EH (cell line): ENCODE measurements at places on chromosomes 16 and 17.

GRCh38 chr17:27354491-27355081 lies 60.7 kb downstream of the WSB1 start:
- no peak for DNase-seq

GRCh38 chr17:72916991-72917390 lies 175.5 kb downstream of the SLC39A11 start:
- peak; percentile 27 for DNase-seq

- DNase-seq, result no peak
Measured at GRCh38 chr17:11121341-11121985, 119.5 kb upstream of the SHISA6 start.

DNA sequence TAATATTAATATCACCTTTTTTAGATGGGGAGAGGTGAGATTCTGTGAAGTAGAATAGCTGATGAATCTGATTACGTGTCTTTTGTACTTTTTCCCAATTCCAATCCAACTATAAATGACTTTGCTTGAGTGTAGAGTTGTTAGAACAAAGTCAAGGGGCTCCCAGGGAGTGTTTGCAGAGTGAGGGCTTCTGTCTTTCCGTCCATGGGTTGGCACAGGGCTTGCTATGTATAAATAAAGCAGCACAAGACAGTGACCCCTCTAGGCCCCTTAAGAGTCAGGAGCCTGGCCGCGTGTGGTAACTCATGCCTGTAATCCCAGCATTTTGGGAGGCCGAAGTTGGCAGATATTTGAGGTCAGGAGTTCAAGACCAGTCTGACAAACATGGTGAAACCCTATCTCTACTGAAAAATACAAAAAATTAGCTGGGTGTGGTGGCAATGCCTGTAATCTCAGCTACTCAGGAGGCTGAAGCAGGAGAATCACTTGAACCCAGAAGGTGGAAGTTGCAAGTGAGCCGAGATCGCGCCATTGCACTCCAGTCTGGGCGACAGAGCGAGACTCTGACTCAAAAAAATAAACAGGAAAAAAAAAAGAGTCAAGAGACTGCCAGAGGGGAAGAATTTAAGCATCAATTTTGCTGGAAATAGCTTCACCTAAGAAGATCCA lies 127.9 kb upstream of the HS3ST3A1 start:
- no peak for DNase-seq

GRCh38 chr17:2337544-2338314 lies 428 bp downstream of the SGSM2 start:
- peak; percentile 64 for DNase-seq

GRCh38 chr17:50686494-50687199 lies 21.1 kb downstream of the ANKRD40 start:
- DNase-seq, result peak; percentile 94

DNA sequence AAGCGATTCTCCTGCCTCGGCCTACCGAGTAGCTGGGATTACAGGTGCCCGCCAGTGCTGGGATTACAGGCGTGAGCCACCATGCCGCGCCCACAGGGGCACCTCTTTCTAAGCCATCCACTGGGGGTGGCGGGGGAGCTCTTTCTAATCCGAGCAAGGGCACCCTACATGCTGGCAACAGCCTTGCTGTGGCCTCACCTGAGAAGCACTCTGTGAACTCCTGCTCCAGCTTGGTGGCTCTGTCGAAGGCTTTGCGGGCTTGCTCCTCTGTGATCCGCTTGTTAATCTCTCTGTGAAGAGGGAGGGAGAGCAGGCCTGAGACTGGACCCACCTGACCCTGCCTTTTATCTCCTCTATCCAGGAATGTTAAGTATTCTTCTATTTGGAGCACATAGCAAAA lies 11.9 kb upstream of the ASGR1 start:
- no peak for DNase-seq

DNA sequence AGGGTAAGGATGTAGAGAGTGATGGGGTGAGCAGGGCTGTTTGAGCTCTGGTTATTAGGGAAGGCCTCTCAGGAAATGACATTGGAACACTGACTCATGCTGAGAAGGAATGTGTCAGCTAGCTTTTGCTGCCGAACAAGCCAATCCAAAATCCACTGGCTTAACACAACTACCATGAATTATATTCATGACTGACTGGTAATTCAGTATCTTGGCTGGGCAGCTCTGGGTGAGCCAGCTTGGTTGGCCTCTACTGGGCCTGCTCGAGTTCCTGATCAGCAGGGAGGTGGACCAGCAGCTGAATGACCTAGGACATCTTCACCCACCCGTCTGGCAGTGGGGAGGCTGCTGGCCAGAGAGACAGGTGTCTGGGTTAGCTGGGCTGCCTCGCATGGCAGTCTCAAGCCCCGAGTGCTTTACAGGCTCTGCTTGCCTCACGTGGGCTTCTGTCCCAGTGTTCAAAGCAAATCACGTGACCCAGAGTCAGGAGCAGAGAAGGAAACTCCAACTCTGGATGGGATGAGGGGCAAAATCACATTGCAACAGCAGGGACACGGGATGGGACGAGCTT lies 209.4 kb downstream of the KATNIP start:
- DNase-seq, result peak; percentile 77

- DNase-seq, result peak; percentile 92
Measured at GRCh38 chr17:80931421-80932265, 60.0 kb upstream of the CHMP6 start.

DNA sequence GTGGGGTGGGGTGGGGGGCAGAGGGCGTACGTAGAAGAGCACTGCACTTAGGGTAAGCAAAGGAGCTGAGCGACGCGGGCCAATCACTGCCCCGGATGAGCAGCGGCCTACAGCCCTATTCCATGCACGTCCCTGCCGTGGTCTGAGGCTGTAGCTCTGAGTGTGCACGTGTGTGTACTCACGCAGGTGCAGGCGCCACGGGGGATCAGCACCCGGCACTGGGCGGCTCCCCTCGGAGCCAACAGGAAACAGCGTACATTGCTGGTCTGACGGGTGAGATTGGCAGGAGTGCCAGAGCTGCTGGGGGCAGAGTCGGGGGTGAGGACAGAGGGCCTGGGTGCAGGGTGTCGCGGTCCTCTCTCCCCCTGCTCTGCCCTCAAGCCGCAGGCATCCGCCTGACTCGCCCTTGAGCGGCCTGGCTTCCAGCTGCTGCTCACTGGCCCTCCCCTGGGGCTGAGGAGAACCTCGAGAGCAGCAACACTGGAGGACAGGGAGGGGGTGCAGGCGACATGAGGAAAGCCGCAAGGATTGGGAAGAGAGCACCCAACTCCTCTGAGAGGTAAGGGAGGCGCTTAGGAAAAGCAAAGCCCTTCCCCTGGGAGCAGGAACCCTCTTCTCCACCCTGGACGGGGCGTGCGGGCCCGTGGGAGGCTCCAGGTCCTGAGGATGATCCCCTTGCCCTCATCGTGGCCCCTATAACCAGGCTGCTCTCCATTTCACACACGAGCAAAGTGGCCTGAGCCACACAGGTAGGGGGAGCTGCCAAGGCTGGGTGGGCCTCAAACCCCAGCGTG lies 57.8 kb downstream of the ENGASE start:
- no peak for DNase-seq

GRCh38 chr16:3945751-3946603 lies 65.5 kb upstream of the CREBBP start:
- peak; percentile 99 for DNase-seq

GRCh38 chr16:81600275-81600674 lies 155.7 kb downstream of the CMIP start:
- peak; percentile 93 for DNase-seq

- DNase-seq, result peak; percentile 30
Measured at GRCh38 chr16:8677481-8677880, 3.1 kb downstream of the ABAT start.

DNA sequence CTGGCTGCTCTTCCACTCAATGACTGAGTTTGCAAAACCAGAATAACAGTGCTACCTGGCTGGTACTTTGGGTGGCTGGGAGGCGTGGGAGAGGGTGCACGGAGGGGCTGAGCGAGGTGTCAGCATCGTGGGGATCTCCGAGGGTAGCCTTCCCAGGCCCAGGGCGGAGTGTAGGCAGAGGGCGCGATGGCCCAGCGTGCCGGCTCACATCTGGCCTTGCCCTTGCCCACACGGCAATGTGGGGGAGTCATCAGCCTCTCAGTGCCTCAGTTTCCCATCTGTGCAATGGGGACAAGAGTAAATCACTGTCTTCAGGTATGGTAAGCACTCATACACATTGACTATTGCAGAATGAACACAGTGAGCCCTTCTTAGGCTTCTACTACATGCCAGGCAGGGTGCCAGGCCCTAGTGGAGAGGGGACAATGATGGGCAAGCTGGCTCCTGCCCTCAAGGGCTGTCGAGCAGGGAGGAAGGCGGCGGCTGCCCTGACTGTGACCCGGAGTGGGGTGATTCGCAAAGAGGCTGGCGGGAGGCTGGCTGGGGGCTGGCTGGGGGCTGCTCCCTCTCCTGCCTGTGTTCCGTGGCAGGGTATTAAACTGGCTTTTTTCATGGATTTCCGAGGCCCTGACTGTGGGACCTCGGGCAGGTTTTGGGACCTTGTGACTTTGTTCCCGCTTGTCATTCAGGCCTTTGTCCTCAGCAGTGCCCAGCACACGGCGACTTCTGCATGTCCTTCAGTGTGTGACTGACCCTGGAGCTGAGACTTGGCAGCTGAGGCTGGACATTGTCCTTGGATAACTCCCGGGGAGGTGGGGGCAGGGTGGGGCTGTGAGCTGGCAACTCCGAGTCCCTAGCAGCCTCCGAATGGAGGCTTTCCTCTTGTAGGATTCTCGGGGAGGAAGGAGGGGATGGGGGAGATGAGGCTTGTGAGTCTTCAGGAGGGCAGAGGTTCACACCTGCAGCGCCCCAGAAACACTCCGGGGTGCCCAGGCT lies 243.1 kb downstream of the SEC14L1 start:
- DNase-seq, result no peak

DNA sequence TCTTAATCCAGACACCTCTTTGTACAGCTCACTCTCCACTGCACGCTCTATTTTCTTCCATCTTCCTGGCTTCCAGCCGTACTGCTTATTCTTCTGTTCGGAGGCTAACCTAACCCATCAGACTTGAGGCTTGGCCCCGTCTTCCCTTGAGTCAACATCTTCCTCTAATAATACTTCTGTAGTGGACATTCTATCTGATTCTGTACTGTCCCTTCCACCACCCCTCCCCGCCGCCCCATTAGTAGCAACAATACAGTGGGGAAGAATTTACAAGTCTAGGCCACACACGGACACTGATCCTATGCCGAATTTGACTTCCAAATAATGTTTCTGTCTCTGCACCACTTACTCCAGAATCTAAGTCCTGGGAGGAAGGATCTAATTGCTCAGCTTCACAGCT lies 86.0 kb upstream of the TNRC6A start:
- no peak for DNase-seq

DNA sequence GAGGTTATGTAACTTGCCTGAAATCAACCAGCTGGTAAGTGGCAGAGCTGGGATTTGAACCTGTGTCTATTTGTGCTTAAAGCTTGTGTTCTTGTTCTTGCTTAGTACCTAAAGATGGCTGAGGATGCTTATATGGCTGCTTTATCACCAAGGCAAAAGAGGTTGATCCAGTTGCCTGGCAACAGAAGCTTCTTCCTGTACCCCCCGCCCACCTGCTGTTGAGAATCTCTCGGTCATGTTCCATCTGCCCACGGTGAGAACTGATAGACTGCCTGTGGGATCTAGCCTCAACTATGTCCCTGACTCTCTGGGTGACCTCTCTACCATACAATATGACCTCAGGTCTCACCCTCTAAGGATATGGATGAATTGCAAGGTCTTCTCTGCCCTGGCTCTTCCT lies 60.7 kb downstream of the ABCC6 start:
- no peak for DNase-seq

- DNase-seq, result peak; percentile 63
Measured at GRCh38 chr16:17801068-17801467, 330.3 kb upstream of the XYLT1 start.

- DNase-seq, result no peak
Measured at GRCh38 chr16:19218581-19218980, 50.5 kb downstream of the SYT17 start.

- DNase-seq, result no peak
Measured at GRCh38 chr16:63195336-63195735, 1159.1 kb upstream of the CDH8 start.

DNA sequence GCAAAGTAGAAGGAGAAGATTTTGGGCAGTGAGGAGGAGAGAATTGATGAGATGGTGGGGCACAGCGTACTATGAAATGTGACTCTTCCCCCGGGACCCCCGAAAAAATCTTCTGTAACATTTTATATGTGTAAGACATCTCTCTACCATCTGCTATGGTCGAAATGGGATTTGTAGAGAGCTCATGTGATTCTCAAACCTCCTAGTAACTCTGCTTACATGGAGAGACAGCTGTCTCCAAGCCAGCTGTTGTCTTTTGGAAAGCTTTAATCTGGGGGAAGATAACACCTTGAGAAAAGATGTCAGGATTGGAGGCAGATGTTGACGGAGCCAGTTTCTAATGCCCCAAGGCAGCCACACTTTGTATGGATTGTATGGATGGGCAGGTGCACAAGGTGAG lies 94.1 kb downstream of the PRKCB start:
- DNase-seq, result no peak

DNA sequence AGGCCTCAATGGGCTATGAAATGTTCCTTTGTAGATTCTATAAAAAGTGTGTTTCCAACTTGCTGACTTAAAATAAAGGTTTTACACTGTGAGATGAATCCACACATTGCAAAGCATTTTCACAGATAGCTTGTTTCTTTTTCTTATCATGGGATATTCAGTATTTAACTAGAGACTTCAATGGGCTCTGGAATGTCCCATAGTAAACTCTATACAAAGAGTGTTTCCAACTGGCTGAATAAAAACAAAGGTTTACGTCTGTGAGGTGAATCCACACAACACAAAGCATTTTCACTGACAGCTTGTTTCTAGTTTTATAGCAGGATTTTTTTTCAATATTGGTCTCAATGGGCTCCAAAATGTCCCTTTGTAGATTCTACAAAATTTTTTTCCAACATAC lies 550.1 kb downstream of the KCNJ18 start:
- no peak for DNase-seq

GRCh38 chr17:39636927-39637736 lies at the start of gene STARD3:
Gene STARD3, plus strand, starts transcription at chr17:39637144. Its CDS starts 16,388 bp downstream, at chr17:39653532.
- peak; percentile 86 for DNase-seq

- no peak for DNase-seq
Measured at GRCh38 chr16:89054261-89054661, 39.4 kb upstream of the ACSF3 start.

GRCh38 chr17:1323336-1323735 lies 43.9 kb downstream of the TRARG1 start:
- peak; percentile 18 for DNase-seq
